Spinal cord (tissue), 10 donors: ENCODE measurements at places on chromosomes 6 and 20.

DNA sequence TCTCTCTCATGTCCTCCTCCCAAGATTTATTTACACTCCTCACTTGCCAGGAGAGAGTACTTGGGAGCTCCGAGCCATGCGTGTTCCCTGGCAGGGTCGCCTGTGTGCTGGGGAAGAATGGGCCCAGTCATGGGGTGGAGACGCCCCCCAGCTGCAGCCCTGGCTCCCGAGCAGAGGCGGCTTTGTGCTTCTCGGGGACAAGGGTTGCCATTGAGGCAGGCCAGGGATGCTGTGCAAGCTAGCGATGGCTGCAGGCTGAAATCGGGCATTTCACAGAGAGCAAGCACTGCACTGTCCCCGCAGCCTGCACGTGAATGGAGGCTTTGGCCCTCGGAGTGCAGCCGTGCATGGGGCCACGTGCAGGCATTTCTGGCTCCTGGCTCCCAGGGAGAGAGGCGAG lies 23.8 kb downstream of the PHACTR3 start:
- DNase-seq, result no peak

DNA sequence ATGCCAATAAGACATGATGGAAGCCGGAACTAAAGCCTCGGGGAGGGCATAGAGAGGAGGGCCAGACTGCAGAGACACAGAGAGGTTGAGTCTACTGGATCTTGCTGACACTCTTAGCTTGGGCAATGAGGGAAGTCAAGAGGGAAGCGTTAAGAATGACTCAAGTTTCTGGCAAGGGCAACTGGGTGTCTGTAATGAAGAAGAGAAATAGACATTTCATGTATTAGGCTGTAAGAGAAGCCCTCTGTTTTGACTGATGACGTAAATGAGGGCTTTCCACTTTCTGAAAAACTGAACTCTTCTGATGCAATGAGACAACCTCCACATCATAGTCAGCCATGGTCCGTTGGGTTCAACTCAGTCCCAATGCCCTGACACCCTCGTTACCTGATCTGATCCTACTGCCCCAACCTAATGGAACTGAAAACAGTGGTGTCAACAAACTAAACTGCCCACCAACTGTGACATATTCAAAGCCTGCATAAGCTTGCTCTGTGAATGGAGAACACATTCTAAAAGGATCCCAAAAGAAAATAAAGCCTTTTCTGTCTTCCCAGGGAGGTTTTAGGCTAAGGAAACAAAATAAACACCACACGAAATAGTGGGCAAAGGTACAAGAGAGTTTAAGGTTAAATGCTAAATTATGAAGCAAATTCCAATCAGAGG lies 45.8 kb upstream of the PNRC1 start:
- DNase-seq, result no peak

DNA sequence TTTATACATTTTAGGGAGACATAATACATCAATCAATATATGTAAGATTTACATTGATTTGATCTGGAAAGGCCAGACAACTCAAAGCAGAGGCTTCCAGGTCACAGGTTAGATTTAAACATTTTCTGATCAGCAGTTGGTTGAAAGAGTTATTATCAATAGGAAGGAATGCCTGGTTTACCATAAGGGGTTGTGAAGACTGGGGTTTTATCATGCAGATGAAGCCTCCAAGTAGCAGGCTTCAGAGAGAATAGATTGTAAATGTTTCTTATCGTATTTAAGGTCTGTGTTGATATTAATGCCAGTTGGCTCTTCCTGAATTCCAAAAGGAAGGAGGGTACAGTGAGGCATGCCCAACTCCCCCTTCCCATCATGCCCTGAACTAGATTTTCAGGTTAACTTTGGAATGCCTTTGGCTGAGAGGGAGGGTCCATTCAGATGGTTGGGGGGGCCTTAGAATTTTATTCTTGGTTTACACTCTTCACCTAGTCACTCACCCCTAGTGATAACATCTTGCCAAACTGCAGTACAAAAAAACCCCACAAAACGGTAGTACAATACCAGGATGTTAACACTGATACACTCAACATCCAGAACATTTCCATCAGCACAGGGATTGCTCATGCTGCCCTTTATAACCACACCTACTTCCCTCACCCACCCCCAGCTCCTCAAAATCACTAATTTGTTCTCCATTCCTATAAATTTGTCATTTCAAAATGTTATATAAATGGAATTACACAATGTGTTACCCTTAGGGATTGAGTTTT lies 259.6 kb upstream of the PLN start:
- no peak for DNase-seq

GRCh38 chr6:88561954-88562315 lies 395.8 kb upstream of the CNR1 start:
- DNase-seq, result no peak

- DNase-seq, result peak; percentile 85
Measured at GRCh38 chr6:106974999-106975737, 639 bp upstream of the CD24 start.

DNA sequence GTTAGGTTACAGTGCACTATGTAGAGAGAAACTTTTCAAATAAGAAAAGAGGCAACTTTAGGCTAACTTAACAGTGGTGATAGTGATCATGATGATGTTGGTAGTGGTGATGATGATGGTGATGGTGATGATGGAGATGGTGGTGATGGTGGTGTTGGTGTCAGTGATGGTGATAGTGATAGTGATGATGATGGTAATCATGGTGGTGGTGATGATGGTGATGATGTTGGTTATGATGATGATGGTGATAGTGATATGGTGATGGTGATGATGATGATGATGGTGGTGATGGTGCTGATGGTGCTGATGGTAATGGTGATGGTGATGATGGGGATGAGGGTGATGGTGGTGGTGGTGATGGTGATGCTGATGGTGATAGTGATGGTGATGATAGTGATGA lies 107.4 kb downstream of the DLL1 start:
- DNase-seq, result no peak

DNA sequence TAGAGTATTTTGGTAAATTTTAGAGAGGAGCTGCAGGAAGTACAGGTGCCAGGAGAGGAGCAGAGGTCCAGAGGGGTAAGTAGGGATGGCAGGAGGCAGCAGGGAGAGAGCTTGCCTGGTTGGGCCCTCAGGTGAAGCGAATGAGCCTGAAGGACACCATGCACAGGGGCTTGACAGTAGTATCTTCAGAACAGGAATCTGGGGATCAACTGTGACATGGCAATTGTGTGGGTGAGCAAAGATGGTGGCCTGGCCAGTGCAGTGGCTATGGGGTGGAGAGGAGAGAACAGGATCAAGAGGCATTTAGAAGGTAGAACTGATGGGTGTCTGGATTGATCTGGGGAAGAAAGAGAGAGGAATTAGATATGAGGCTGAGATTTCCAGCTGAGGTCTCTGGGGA lies 68.7 kb upstream of the RNF24 start:
- no peak for DNase-seq

GRCh38 chr6:35552285-35552917 lies 39.7 kb upstream of the TULP1 start:
- no peak for DNase-seq

- no peak for DNase-seq
Measured at GRCh38 chr20:53216478-53216855, 244.3 kb downstream of the TSHZ2 start.

DNA sequence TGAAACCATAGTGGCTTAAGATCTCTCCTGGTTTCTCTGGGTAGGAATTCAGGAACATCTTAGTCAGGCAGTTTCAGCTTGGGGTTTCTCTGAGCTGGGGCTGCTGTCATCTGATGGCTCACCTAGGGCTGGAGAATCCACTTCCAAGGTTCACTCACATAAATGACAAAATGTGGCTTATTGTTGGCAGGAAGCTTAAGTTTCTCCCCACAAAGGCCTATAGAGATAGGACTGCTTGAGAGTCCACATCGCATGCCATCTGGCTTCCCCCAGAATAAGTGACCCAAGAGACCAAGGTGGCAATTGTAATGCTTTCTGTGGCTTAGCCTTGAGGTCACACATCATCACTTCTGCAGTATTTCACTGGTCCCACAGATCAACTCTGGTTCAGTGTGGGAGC lies 131.4 kb downstream of the EDN1 start:
- no peak for DNase-seq

DNA sequence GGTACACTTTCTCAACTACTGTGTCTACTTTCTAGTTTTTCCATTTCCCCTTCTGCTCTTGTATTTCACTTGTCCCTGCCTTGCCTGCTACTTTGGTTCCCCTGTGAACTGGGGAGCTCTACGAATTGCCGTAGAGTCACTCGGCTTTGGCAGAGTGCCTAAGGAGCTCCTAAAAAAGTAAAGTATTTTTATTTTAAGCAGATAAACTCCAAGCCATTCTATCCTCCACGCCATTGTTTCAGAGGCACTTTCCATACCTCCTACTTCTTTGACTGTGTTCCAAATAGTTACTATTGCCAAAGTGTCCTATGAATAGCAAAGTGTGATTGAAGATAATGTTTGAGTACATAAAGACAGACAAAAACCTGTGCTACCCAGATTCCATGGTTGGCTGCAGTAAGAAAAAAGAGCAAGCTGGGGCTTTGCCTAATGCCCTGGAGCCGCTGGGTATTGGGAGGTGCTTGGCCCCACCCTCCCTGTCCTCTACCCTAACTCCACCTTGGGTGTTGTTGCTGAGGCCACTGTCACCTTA lies 5.1 kb upstream of the MBOAT1 start:
- no peak for DNase-seq

GRCh38 chr6:52760105-52760765 lies 3.0 kb downstream of the GSTA2 start:
- no peak for DNase-seq

- DNase-seq, result no peak
Measured at GRCh38 chr6:160005861-160006540, 37.1 kb downstream of the IGF2R start.

DNA sequence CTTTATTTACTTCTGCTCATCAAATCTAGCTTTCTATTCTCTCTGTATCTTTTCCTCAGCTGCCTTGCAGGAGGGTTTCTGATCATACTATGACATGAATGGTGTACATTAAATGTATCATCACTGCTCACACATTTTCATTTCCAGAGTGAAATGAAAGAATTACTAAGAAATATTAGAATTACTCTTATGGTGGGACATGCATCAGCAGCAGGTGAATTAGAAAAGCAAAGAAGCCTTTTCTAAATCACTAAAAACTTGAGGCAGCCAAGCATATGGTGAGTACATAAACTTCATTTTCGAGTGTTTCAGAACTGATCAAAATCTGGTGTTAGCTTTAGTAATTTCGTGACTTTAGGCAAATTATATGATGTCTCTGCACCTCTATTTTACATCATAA lies 23.6 kb downstream of the IL17A start:
- DNase-seq, result no peak

GRCh38 chr20:42484790-42485375 lies 704.8 kb downstream of the PTPRT start:
- DNase-seq, result no peak

GRCh38 chr20:45377269-45377668 lies 856 bp downstream of the TP53TG5 start:
- no peak for DNase-seq

- no peak for DNase-seq
Measured at GRCh38 chr6:3566812-3567211, 110.0 kb upstream of the SLC22A23 start.

DNA sequence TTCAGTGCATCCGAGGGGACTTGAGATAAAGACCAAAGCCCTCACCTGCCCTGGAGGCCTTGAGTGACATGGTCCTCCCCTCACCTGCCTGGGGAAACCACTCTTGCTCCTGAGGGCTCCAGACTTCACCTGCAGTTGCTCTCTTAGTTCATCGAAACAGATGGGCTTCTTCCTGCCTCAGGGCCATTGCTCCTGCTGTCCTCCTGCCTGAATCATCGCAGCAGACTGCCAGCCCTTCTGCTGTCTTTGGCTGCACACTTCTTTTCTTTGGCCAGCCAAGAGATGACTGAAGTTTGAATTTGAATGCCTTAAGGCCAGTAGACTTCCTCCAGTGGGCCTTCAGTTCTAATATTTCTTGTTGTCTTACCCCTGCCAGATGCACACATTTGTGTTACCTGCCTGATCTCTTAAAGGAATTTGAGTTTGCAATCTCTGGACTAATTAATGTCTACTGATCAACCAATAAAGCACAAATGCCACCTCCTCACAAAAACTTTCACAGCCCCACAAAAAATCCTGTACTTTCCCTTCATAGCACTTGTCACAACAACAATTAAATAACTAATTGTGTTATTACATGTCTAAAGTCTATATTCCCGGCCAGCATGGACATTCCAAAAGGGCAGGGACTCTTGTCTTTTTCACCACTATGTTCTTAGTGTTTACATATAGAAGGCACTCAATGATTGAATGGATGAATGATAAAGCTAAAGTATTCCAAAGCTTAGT lies 56.7 kb upstream of the SGK1 start:
- DNase-seq, result no peak

DNA sequence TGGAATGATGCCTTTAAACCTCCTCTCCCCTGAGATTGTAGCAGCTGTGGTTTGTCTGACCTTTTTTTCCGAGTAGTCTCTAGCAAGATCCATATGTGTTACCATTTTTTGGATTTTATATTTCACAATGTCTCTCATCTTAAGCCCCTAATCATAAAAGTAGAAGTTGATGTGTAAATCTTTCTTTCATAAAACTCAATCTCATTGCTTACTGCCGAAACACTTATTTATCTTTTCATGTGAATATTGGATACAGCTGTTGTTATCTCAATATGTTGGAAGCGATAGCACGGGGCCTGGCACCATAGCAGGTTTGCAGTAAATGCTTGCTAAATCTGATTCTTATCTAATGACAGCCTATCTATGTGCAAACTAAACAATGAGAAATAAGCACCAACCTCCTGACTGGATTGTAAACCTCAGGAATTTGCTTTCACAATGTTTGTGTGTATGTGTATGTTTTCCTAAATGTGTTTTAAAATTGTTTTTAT lies 14.2 kb downstream of the SMPDL3A start:
- no peak for DNase-seq

DNA sequence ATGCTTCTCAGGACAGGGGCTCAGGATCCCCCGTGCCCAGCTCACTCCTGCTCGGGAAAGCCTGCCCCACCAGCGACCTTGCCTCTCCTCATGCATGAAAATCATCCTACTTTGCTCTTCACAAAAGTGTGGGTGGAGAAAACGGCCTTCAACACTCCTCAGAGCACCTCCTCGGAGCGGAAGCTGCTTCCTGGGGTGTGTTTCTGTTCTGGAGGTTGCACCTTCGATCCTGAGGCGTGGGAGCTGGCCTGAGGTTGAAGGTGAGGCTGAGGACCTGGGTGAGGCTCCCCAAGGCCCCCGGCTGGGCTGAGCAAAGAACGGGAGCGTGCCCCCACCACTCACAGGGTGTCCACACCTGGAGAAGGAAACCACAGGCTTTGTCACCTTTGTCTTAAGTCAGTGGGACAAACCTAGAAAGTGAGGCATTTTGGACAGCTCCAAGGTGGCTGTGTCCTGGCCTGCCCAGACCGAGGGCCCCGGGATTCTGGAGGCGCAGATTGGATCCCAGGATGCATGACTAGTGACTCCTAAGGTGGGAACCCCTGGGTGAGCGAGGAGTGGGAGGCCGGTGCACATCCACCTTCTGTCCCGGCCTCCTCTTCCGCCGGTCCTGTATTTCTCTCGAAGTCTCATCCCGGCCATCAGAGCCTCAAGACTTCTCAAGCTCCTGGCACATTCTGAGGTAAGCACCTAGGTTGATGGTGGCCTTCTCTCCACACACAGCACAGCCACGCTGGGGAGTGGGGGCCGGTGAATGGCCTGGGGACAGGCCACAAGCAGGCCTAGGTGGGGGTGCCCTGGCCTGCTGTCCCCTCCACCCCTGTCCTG lies 104.7 kb downstream of the TMEM242 start:
- no peak for DNase-seq
